ENCODE measurements at places on chromosomes 16 and 17.

DNA sequence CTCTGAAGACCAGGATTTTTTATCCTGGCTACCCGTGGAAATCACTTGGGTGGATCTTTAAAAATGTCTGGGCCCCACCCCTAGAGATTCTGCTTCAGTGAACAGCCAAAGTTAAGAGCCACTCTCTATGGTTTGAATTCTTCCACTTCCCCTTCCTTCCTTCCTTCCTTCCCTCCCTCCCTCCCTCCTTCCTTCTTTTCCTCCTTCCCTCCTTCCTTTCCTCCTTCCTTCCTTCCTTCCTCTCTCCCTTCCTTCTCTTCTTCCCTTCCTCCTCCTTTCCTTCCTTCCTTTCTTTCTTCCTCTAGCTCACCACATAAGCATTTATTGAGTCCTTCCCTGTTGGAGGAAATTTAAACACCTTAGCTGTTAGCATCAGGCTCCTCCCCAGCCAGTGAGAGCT is 203.6 kb downstream of the KATNIP start:
- no peak for DNase-seq

DNA sequence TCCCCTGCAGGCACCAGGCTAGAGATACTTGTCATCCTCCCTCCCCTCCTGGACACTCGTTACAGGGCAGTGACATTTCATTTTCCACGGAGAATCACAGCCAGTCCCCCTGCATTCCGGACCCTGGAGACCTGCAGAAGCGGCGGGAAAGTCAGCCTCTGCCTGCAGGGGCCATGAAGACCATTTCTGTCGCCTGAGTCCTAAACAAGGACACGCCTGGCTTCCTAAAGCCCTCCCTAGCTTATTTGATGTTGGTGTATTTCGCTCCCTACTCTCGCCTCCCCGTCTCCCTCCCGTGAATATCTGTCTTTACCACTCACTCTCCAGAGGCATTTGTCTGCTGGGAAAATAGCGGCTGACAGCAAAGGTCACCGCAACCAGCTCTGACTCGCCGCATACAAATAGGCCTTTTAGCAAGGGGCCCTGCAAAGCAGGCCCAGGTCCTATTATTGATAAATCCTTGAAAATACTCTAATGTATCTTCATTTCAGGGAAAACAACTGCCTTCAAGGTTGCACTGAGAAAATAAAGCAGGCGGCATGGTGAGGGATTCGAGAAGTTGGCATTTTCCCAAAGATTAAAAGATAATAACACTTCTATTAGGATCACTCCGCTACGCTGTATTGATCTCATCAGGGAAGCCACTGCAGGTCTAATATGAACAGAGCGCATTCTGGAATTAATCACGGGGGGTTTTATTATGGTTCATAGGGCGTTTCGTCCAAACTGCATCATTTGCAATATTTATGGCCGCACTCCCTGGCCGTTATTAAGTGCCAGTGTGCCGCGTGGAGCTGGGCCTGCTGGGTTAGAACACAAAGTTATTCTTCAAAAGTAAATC is 447.1 kb upstream of the CDH5 start:
- no peak for DNase-seq

GRCh38 chr16:29665294-29666077 is 2.4 kb downstream of the SPN start:
- no peak for DNase-seq

GRCh38 chr17:59341922-59342321 is 10.5 kb downstream of the YPEL2 start:
- DNase-seq = no peak

DNA sequence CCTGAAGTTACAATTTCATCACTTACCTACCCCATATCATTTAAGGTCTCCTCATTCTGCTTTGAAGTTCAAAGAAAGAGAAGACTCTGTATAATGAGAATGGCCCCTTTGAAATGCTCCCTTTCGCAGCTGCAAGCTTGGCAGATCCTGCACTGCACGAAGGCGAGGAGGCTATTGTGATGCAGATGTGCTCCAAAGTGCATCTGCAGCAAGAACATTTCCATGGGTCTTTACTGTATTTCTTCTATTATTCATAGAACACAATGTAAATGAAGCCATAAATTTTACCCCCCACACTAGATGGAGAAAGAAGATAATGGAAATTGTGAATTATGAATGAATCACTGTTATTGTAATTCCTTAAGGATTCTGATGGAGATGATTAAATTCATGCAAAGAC is 178.7 kb downstream of the CHD9NB start:
- no peak for DNase-seq

GRCh38 chr16:8972843-8973586 is 9.3 kb upstream of the USP7 start:
- no peak for DNase-seq

GRCh38 chr16:69132424-69133252 is at the start of the genes CHTF8 and UTP4:
Gene CHTF8 (minus strand): TSS chr16:69132588. CDS start chr16:69121458, 11,130 bp downstream.
Gene UTP4 (plus strand): TSS chr16:69132649. CDS start chr16:69133460, 811 bp downstream.
- peak; percentile 87 for DNase-seq

- no peak for DNase-seq
Observed at GRCh38 chr17:77217566-77217965, 76.8 kb downstream of the SEC14L1 start.

DNA sequence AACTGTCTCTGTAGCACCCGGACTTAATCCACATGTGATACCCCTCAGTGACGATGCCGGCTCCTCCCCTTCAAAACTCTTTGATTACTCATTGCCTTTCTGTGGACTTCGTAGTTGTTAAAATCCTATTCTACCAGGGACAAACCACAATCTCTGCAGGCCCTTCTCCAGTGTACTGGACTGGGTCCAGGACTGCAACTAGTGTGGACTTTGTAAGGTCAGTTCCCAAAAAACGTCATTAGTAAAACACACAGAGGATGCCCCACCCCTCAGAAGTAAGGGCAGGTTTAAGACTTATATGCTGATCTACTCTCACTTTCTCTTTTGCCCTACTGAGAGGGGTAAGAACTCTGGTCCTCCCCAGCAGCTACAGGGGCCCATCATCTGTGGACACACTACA is 10.5 kb upstream of the NUDT7 start:
- DNase-seq = no peak

- no peak for DNase-seq
Observed at GRCh38 chr17:48631693-48632578, 5.8 kb upstream of the HOXB9 start.

DNA sequence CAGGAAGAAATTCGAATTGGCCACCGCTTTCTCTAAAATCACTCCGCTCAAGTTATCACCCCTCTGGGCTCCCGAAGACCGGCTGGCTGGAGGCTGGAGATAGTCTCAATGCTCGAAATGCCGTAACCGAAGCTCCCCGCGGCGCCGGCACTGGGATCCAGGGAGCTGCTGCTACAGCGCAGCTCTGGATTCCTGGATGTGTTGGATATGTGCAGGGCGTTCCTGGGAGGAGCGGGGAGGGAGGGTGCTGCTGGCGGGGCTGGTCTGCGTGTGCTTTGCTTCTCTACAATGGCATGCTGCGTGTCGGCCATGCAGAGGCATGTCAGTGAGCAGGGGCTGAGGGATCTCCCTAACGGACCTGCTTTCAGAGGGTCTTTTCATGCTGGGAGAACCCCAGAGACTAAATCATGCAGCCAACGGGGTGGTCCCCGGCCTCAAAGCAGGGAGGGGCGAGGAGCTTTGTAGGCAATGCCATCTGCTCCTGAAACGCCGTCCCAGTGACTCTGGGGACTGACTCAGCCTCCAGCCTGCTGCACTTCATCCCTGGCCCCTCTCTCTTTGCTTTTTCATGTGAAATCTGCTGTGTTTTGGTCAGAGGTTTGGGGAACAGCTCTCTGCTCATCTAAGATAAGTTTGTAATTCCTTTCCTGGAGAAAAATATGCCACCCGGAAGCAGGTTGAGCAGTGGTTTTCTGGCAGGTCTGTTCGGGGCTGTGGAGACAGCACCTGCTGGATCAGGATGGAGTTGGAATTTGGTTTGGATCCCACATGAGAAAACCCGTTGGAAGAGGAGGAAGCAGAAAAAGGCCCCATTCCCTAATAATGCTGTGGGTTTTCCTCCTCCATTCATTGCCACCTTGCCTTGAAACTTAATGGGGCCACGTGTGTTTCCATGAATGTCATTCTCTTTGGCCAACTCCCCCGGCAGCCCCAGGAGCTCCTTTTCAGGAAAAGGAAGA is 311.4 kb downstream of the SEC14L1 start:
- peak; percentile 34 for DNase-seq

GRCh38 chr16:89142474-89143195 is 28.9 kb upstream of the CDH15 start:
- DNase-seq = no peak

DNA sequence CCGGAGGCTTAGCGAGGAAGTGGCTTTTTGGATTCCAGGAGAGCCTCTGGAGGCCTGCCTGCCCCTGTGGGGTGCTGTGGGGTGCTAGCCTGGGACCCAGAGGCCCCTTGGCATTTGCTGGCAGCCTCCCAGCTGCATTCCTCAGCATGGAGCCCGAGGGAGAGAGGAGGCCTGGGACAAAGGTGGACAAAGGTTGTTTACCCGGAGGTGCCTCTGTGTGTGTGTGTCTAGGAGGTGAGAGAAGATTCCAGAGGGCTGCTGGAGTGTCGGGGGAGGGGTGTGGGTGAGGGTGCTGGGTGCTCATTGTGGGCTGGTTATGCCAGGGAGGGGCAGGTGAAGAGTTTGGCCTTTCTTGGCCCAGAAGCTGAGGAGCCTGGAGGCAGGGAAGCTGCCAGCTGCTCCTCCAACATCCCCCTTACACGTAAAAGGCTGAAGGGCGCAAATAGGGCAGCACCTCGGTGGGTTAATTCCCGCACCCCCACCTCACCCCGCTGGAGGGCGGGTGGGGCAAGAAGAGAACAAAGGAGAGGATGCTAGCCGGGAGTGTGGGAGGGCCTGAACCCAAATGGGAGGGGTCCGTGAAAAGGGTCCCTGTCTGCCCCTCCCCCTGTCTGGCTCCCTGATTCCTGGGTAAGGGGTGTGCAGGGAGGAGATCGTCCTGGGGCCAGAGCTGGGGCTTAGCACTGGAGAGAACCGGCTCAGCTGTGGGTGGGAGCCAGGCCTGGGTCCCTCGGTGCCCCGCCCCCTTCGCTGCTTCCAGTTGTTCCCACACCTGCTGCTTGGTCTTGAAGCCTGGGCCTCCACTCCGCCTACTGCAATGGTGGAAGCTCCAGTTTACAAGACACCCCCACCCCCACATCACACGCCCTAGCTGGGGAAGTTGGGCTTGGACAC is 9.9 kb downstream of the HEXIM2 start:
- DNase-seq = no peak

DNA sequence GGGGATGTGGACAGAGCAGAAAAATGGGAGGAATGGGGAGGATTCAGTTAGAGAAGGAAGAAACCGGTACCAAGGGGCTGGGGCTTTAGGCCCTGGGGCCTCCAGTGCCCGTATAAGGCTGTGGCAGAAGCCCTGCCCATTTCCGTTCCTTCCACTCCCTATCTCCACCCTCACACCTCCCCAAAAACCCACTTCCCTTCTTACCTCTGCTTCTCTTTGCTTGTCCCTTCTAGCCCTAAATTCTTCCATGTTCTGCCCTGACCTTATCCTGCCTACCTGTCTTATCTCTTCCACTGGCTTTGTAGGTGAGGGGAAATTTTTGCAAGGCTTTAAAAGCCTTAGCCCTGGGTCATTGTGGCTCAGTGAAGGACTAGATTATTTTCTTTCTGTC is 4.1 kb downstream of the RNF167 start:
- no peak for DNase-seq

- no peak for DNase-seq
Observed at GRCh38 chr16:30839523-30840227, 52.7 kb upstream of the ZNF629 start.

DNA sequence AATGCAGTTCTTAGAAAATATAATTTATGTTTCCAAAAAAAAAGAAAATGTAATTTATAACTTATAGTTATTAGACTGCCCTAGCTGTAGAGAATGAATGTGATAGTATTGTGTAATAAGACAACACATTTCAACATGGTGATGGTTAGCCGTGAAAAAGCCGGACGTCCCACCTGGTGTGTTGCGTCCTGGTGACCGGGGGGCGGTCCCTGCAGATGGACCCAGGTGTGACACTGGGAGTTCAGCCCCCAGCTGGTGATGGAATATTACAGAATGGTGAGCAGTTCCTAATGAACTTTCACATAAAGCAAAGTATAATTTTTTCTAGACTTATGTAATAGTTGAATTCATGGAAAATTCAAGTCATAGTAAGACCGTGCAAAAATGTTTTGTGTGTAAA is 132.8 kb downstream of the LAT start:
- no peak for DNase-seq

DNA sequence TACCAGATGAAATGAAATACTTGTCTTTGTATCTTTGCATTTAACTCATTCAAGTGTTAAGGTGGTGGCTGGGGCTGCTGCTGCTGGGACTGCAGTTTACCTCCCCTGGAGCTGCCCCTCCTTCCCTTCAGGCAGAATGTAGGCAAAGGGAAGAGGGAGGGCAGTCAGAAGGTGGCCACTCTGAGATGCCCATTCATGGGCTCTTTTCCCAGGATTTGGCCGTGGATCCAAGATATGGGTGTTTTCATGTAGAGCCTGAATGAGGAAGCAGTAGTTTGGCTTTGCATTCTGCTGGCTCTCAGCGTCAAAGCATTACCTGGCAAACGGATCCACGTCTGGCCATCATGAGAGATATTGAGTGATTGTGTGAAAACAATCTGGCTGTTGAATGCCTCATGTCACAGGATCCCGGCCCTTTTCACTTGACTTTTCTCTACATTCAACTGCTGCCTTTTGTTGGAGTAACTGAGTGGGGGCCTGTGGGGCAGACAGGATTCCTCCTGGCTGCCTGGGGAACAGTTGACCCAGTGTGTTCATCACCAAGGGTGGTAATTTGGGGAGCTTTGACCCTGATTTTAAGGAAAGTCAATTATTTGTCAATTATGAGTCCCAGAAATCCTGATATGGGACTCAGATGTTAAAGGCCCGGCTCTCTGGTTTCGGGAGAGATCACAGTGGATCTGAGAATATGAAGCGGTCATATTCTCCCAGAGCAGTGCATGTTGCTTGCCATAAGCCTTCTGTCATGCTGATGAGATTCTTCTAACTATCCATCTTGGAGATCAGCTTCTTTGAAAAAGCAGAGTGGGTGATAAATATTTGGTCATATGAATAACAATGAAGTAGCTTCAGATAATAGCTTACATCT is 236.8 kb downstream of the IRX3 start:
- DNase-seq = no peak

DNA sequence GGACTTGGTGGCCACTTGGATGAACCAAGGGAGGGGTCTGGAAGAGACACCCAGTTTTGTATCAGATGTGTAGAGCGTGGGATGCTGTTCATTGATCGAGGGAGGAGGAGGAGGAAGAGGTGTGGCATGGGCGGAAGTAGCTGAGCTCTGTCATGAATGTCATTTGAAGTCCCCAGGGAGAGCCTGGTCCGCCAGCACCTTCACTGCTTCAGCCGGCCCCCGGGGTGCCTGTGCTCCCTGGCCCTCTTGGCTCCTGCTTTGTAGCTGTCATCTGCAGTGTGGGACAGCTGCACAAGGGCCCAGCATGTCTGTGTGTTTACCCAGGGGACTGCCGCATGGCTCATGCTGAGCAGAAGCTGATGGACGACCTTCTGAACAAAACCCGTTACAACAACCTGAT is 75.4 kb upstream of the RBL2 start:
- no peak for DNase-seq

GRCh38 chr17:15184872-15185624 is 80.1 kb downstream of the PMP22 start:
- no peak for DNase-seq
